ENCODE measurements at places on chromosomes 12 and 14. TPM values are rescaled to one million over a fixed set of nuclear protein-coding genes. Genes with fewer than 3 reads are reported as not detected.

- ATAC-seq = no peak
These were observed 16.4 kb upstream of the NUDT4 start for GRCh38 chr12:93361151-93361919.

DNA sequence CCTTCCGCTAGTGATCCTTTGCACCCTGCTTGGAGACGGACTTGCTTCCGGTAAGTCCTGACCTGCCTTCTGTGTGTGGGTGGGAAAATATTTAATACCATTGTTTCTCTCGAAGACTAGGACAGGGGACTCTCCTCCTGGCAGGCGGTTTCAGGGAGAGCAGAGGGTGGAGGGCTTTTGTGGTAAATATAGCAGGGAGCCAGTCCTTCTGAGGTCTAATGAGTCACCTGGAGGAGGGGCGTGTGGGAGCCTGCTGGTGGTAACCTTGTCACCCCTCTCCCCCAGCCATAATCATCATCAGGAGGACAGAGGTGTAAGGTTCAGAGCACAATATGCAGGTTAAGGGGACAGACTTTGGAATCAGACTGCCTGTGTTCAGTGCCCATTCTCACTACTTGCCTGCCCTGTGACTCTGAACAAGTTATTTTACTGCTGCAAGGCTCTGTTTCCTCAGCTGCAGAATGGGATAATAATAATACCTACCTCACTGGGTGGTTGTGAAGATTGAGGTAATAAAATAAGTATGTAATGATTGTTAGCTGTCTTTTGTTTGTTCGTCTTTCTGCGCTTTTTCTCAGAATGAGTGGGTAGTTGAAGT is 47.4 kb downstream of the SUSD6 start:
- ATAC-seq = no peak

DNA sequence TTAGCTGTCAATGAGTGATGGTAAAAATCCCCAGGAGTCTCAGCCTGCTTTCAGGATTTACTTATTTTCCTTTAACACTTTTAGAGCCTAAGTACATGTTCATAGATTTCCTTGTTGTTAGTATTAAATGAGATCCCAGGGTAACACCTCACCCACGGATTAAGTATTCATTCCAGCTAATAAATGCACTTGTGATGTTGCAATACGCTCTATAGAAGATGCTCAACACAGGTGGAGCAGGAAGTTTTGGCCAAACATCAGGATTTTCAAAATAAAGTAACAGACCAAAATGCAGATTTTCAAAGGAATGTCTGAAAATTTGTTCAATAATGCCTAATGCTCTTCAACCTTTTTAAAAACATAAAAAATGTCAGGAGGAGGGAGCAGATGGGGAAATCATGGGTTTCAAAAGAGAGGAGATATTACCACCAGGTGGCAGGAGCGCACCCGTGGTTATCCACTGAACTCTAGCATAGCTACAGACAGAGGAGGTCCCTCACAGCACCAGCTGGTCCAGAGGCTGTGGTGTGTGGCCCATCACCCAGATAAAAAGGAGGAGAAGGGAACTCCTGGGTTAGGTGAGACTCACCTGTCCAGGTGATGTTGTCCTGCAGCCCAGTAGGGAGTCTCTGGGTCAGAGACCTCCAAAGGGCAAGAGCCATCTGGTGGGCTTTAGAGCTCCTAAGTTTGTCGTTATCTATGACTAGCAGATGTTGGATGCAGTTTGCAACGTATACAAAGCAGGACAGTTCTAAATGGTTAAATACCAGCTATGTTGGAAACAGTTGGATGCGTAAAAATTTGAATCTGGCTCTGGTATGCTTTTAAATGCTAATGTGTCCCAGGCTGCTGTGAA is 1158.4 kb upstream of the TMEM132C start:
- ATAC-seq = peak; percentile 97

DNA sequence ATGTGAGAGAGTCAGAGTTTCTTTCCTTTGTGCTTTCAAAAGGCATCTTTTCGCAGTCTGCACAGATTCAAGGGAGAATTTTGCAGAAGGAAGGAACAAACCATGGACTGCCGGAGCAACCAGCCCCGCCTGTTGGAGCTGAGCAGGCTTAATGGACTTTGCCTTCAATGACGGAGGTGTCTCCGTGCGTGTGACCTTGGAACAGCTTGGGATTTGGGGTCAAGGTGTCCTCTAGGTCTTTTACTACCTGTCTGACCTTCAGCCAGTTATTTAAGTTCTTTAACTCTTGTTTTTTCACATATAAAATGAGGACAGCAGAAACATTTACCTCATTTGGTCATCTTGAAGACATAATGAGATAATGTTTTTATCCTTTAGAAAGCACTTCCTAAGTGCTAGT is 4.1 kb downstream of the FGF23 start:
- no peak for ATAC-seq

DNA sequence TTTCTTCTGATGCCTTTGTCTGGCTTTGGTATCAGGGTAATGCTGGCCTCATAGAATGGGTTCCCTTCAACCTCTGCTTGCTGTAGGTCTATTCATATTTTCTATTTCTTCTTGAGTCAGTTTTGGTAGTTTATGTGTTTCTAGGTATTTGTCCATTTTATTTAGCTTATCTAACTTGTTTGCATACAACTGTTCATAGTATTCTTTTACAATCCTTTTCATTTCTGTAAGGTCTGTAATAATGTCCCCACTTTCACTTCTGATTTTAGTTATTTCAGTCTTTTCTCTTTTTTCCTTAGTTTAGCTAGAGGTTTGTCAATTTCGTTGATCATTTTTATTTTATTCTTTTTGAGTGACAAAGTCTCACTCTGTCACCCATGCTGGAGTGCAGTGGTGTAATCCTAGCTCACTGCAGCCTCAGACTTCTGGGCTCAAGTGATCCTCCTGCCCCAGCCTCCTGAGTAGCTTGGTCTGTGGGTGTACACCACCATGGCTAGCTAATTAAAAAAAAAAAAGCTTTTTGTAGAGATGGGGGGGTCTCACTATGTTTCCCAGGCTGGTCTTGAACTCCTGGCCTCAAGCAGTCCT is 11.7 kb downstream of the TTLL5 start:
- no peak for ATAC-seq

Gene ABCD2
- total RNA-seq = 0.75 TPM
